Breast epithelium (tissue), 4 donors: ENCODE measurements at places on chromosomes 5 and 9. TPM values are rescaled to one million over a fixed set of nuclear protein-coding genes. Genes with fewer than 3 reads are reported as not detected.

C5orf52 gene
- total RNA-seq: not detected

MYMK gene
- total RNA-seq: not detected

GRCh38 chr5:154284433-154284832 is 93.9 kb downstream of the GALNT10 start:
- H3K4me3 ChIP-seq: no peak overlapping the region
- H3K36me3 ChIP-seq: no peaks in the 10 kb centered on the region
- H3K27ac ChIP-seq: no peak overlapping the region
- DNase-seq: no peak
- no peaks in the 10 kb centered on the region for H3K4me1 ChIP-seq

- no peak for DNase-seq
- no peaks in the 10 kb centered on the region for H3K4me1 ChIP-seq
- H3K27ac ChIP-seq: no peak overlapping the region
- no peaks in the 10 kb centered on the region for H3K36me3 ChIP-seq
- H3K27me3 ChIP-seq: no peaks in the 10 kb centered on the region
- H3K4me3 ChIP-seq: no peak overlapping the region
These were observed 143.4 kb downstream of the GDNF start for GRCh38 chr5:37696190-37697021.

GRCh38 chr9:7055171-7055903 is 297.6 kb downstream of the KDM4C start:
- no peak overlapping the region for H3K4me3 ChIP-seq
- H3K27me3 ChIP-seq: no peaks in the 10 kb centered on the region
- H3K4me1 ChIP-seq: no peaks in the 10 kb centered on the region

- H3K36me3 ChIP-seq: no peaks in the 10 kb centered on the region
- H3K4me1 ChIP-seq: no peaks in the 10 kb centered on the region
- H3K4me3 ChIP-seq: no peak overlapping the region
- H3K27ac ChIP-seq: no peak overlapping the region
- H3K27me3 ChIP-seq: no peaks in the 10 kb centered on the region
These were observed 43.8 kb downstream of the SPINK5 start for GRCh38 chr5:148107608-148108007.

- H3K27me3 ChIP-seq: no peaks in the 10 kb centered on the region
- no peaks in the 10 kb centered on the region for H3K36me3 ChIP-seq
- H3K4me3 ChIP-seq: no peak overlapping the region
- no peaks in the 10 kb centered on the region for H3K4me1 ChIP-seq
- H3K27ac ChIP-seq: peak overlapping the region; percentile 46
- no peak for DNase-seq
These were observed 46.8 kb downstream of the FREM1 start for GRCh38 chr9:14863402-14863801.

DNA sequence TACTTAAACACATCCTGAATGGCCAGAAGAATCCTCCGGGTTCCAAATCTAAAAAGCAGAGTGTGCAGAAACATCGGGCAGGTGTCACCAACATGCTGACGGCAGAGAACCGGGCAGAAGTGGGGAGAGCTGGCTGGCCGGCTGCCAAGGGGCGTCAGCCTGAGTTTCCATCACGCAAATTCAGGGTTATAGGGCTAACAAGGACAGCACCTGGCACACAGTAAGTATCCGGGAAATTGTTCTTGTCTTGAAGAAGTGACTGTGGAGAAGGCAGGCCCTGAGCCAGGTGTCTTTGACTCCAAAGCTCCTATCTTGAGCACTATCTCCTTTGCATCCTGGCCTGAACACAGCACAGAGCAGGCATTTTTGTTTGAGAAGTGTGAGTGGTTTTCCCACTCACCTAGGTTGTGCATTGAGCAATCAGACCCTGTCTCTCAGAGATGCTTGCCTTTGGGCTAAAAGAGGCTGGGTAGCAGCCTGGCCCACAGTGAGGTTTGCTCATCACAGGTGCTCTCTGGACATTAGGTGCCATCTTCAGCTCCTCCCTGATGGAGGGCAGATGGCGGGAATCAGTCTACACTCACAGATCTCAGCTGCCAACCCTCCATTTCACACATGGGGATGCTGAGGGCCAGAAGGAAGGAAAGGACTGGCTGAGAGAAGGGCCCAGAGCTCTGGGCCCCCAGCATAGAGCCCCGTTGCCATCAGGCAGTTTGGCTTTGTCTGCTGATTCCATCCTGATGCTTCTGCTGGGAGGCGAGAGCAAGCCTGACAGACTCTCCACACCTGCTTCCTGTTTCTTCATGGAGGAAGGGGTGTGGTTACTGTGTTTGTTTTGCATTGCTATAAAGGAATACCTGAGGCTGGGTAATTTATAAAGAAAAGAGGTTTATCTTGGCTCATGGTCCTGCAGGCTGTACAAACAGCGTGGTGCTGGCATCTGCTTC is 52.8 kb downstream of the WHRN start:
- H3K27me3 ChIP-seq: no peaks in the 10 kb centered on the region
- H3K4me3 ChIP-seq: no peak overlapping the region
- H3K27ac ChIP-seq: no peak overlapping the region
- no peak for DNase-seq
- no peaks in the 10 kb centered on the region for H3K36me3 ChIP-seq

DNA sequence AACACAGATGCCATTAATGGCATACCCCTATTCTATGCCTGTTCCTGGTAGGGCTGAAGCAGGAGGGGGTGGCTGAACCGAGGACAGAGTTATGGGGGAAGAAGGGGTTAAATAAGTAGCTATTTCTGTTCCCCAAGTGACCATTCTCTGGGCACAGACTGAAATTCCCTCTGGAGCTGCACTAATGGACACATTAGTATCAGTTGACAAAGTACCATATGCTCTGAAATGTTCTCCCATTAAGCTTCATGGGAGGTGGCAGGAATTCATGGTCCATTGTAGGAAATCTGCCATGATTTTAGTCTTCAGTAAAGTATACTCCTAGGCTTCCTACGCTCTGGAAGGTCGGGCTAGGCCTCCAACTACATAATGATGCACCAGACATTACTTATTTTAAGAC is 10.5 kb upstream of the FRMPD1 start:
- no peak overlapping the region for H3K27ac ChIP-seq
- no peaks in the 10 kb centered on the region for H3K4me1 ChIP-seq
- peaks cover 7% of the 10 kb centered on the region for H3K27me3 ChIP-seq
- no peak overlapping the region for H3K4me3 ChIP-seq
- DNase-seq: no peak
- no peaks in the 10 kb centered on the region for H3K36me3 ChIP-seq

DNA sequence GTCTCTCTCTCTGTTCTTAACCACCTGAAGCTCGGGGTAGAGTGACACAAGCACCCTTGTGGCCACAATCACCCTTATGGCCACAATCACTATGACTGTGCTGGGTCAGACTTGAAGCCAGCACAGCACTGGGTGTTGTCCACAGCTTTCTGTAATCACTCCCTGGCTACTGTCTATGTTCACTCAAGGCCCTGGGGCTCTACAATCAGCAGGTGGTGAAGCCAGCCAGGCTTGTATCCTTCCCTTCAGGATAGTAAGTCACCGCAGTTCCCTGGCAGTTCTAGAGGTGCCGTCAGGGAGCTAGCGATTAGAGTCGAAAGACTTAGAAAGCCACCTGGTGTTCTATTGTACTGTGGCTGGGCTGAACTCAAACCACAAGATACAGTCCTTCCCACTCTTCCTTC is 44.2 kb downstream of the GDA start:
- no peak for DNase-seq
- H3K27me3 ChIP-seq: no peaks in the 10 kb centered on the region
- H3K4me3 ChIP-seq: no peak overlapping the region
- H3K36me3 ChIP-seq: no peaks in the 10 kb centered on the region

- no peaks in the 10 kb centered on the region for H3K36me3 ChIP-seq
- H3K4me3 ChIP-seq: no peak overlapping the region
- H3K4me1 ChIP-seq: no peaks in the 10 kb centered on the region
These were observed 288.1 kb downstream of the NNT start for GRCh38 chr5:43891112-43891511.

DNA sequence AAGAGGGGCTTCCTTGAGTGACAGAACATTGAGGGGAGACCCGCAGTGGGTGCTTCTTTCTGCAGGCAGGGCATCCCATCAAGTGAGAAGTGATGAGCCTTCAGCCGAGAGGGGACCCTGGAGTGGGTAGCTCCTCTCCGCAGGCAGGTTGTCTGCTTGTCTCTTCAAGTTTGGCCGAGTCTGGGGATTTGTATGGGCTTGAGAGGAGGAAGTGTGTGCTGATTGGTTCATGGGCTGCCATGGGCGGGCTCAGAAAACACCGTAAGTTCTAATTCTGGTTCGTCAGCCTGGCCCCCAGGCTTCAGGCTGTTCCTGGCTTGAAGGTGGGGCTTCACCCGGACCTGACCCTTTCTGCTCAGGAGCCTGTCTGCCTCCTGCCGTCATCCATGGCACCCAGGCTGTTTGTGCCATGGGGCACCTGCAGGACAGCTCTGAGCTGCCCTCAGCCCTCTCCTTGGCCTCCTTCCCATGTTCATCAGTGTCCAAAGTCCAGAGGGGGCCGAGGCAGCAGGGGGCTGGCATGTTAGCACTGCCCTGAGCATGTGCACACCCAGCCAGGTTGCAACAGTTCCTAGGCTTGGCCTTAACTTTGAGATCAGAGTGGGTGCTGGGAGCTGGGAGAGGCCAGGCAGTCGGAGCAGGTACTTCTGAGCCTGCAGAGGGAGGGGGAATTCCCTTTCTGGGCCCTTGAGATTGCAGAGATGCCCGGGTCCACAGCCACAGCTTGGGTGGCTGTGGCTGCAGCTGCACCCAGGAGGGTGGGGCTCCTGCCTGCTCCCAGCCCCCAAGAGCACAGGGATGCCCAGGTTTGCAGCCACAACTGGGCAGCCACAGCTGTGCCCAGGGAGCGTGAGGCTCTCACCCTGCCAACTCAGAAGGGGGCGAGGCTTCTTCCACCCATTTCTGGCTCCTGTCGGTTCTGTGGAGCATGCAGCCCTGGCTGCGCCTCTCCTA is 13.5 kb upstream of the DHFR start:
- H3K4me1 ChIP-seq: no peaks in the 10 kb centered on the region
- H3K27ac ChIP-seq: no peak overlapping the region
- H3K36me3 ChIP-seq: no peaks in the 10 kb centered on the region
- no peak for DNase-seq
- H3K4me3 ChIP-seq: no peak overlapping the region
- H3K27me3 ChIP-seq: no peaks in the 10 kb centered on the region

- H3K4me3 ChIP-seq: no peak overlapping the region
- no peak for DNase-seq
- no peaks in the 10 kb centered on the region for H3K36me3 ChIP-seq
- H3K4me1 ChIP-seq: no peaks in the 10 kb centered on the region
These were observed 605.4 kb downstream of the TLE1 start for GRCh38 chr9:81083854-81084512.

- peak within 1 kb of the TSS; percentile 40 for H3K4me3 ChIP-seq
- peaks cover 4% of the 10 kb centered on the region for H3K36me3 ChIP-seq
- no peaks in the 10 kb centered on the region for H3K27me3 ChIP-seq
These were observed at the start of gene SMIM32 for GRCh38 chr5:136192526-136193321. TSS of gene SMIM32 (minus strand) at chr5:136193162. CDS start at chr5:136192524, 638 bp downstream.

GRCh38 chr9:126226991-126227936 is 99.4 kb upstream of the MVB12B start:
- no peaks in the 10 kb centered on the region for H3K36me3 ChIP-seq
- DNase-seq: no peak
- no peaks in the 10 kb centered on the region for H3K4me1 ChIP-seq
- no peak overlapping the region for H3K27ac ChIP-seq

DNA sequence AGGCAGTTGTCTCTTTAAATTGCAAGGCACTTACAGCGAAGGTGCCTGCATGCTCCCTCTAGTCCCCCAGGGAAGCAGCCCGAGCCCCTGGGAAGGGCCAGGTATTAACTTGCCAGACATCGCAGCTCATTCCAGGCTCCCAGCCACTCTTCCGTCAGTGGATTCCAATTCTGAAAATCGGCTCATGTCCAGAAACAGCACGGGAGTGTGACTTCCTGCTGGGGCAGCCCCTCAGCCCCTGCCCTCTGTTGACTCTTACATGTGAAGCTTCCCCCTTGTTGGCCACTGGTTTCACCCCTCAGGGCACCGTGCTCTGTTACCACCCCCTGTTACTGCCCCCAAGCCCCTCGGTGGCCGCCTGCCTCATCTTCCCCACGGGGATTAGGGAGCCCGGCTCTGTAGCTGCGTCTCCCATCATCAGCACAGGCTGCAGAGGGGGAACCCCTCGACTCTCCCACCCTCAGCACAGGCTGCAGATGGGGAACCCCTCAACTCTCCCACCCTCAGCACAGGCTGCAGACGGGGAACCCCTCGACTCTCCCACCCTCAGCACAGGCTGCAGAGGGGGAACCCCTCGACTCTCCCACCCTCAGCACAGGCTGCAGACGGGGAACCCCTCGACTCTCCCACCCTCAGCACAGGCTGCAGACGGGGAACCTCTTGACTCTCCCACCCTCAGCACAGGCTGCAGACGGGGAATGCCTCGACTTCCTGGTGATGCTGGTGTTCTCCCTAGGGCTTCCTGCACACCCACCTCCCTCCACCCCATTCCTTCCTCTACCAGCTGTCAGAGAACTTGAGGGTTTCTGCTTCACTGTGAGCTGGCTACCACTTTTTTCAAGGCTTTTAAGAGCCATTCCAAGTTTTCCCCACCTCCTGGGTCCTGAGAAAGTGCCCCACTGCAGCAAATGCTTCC is 11.1 kb upstream of the CACNA1B start:
- no peak for DNase-seq
- H3K27ac ChIP-seq: no peak overlapping the region
- H3K36me3 ChIP-seq: no peaks in the 10 kb centered on the region
- peaks cover 5% of the 10 kb centered on the region for H3K27me3 ChIP-seq
